Suppressor macrophage (primary cell): ENCODE measurements at places on chromosomes 12 and 14.

- no peak for DNase-seq
Observed at GRCh38 chr12:32235251-32235650, 128.6 kb downstream of the BICD1 start.

DNA sequence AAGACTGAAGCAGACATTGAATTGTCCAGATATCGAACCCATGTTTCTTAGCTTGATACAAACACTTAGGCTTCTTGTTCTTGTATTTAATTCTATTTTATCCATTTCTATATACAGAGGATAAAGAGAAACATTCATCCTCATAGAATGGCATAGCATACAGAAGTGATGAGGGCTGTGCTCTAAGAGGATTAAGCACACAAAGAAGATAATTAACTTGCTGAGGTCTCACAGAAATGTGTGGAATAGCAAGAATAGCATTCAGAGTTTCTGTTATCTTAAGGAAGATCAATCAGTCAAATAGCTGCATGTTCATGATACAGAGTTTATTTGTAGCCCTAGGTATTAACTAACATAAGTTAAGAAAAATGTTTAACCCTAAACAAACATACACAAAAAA lies 27.3 kb upstream of the STRAP start:
- no peak for DNase-seq

DNA sequence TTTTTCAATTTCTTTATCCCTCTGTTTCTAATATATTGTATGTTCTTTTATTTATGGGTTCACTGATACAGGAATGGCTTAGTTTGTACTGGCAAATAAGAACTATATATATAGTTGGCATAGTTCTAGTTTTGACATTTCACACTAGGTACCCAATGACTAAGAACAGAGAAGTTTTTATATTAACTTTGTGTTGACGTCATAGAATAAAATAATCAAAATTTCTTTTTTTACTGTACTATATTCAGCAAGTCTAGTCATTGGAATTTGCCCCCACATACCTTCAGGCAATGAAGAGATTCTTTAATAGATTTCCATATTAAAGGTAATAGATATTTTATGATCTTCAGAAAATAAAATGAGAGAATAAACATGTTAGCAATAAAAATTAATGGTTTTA lies 713.2 kb downstream of the NOVA1 start:
- no peak for DNase-seq

- DNase-seq, result no peak
Observed at GRCh38 chr12:59677857-59678256, 82.0 kb downstream of the SLC16A7 start.

DNA sequence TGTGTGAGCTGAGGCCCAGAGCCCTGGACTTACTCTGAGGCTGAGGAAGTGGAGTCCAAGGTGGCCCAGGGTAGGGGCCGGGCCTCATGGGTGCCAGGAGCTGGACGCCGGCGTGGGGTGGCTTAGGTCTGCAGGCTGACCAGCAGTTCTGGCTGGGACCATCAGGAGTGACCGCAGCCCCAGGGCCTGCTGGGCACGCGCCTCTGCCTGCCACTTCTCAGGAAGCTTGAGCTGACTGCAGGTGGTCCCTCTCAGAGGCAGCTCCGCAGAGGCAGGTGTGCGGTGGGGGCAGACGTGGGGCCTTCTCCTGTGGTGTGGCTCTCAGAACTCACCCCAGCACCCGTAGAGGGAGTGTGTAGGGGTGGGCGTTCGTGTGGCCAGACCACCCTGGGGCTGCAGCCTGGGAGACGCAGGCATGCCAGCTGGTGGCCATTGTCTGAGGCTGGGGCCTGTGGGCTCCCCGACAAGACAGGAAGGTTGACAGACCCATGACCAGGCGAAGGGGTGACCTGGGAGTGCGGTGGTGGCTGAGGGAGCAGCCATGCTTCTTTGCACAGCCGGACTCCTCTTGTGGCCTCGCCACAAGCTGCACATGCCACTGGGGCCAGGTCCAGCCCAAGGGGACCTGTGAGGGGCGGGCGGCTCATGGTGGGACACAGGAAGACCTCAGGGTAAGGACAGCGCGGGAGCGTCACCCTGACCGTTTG lies 40.0 kb upstream of the TEX22 start:
- no peak for DNase-seq

GRCh38 chr12:62192903-62193250 lies 67.3 kb upstream of the USP15 start:
- no peak for DNase-seq
